ENCODE measurements at places on chromosomes 11 and 22. TPM values are rescaled to one million over a fixed set of nuclear protein-coding genes. Genes with fewer than 3 reads are reported as not detected.
A peak's percentile ranks its signal among the peaks of the same experiment; 100 is the strongest.

The DNAJC4 gene
- 35.4 TPM for total RNA-seq

The TP53I11 gene
- total RNA-seq, result 80.1 TPM

The KRTAP5-2 gene
- total RNA-seq, result not detected

The GGTLC2 gene
- total RNA-seq, result not detected

The ZBTB3 gene
- 11.3 TPM for total RNA-seq

The PGA4 gene
- 2.5 TPM for total RNA-seq

The TRPM5 gene
- total RNA-seq, result not detected

The KLHDC7B gene
- total RNA-seq, result 3.0 TPM

The CASP4 gene
- total RNA-seq, result 309 TPM

The WT1 gene
- total RNA-seq, result 53.0 TPM

The FOLH1 gene
- total RNA-seq, result 2.5 TPM

The PARVG gene
- total RNA-seq, result 131 TPM

The HMBS gene
- total RNA-seq, result 14.1 TPM

The OR10A3 gene
- not detected for total RNA-seq

DNA sequence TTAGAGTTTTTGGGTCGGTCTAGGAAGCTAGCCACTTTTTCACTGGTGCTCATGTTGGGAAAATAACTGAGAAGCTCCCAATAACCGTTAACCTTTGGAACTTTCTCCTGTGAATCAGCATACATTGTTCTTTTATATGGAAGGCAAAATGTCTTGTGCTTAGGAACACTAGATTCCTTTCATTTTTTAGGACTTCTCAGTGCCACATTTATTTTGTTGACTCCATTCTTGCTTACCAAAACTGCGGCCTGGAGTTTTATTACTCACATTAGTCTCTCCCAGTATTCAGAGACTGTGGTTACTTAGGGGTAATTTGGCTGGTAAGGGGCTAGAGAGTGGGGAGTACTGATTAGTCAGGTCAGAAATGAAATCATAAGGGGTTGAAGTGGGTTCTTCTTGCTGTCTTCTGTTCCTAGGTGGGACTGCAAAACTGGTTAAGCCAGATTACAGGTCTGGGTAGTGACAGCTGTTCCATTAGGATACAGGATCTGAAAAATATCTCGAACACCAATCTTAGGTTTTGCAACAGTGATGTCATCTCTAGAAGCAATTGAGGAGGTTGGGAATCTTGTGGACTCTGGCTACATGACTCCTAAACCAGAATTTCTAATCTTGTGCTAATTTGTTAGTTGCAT lies 631.4 kb upstream of the LUZP2 start:
- H3K4me1 ChIP-seq, result no peaks in the 10 kb centered on the region
- H3K27ac ChIP-seq, result no peak overlapping the region
- H3K36me3 ChIP-seq, result no peaks in the 10 kb centered on the region

- no peaks in the 10 kb centered on the region for H3K4me1 ChIP-seq
- DNase-seq, result no peak
- H3K27ac ChIP-seq, result no peak overlapping the region
- H3K27me3 ChIP-seq, result no peaks in the 10 kb centered on the region
- no peaks in the 10 kb centered on the region for H3K36me3 ChIP-seq
These were observed 233.3 kb downstream of the CTTN start for GRCh38 chr11:70631624-70632047.

- H3K4me1 ChIP-seq, result peaks cover 36% of the 10 kb centered on the region
- H3K27ac ChIP-seq, result peak overlapping the region; percentile 86
- no peaks in the 10 kb centered on the region for H3K36me3 ChIP-seq
- H3K27me3 ChIP-seq, result no peaks in the 10 kb centered on the region
These were observed 26.8 kb downstream of the RPL3 start for GRCh38 chr22:39292561-39293074.

DNA sequence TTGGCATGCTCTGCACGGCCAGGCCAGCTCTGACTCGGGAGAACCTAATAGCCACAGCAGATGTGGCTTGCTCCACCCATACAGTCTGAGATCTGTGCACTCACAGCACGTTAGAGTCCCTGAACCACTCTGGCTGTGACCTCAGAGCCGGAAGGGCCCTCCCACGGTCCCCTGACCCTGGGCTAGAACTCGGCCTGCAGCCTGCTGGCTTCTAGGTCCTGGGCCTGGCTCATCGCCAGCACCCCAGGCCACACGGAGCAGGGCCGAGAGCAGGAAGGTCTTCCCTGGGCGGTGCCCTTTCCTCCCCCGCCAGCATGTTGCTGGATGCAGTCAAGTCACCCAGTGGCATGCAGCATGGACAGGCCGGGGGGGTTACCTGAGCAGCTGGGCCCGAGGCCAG lies 35.3 kb upstream of the TTLL12 start:
- H3K4me1 ChIP-seq, result peaks cover 35% of the 10 kb centered on the region
- no peak overlapping the region for H3K27ac ChIP-seq
- no peak overlapping the region for H3K4me3 ChIP-seq
- peak; percentile 85 for DNase-seq
- H3K36me3 ChIP-seq, result no peaks in the 10 kb centered on the region
- H3K27me3 ChIP-seq, result no peaks in the 10 kb centered on the region

GRCh38 chr11:134665571-134666270 lies 253.7 kb upstream of the B3GAT1 start:
- no peaks in the 10 kb centered on the region for H3K4me1 ChIP-seq
- H3K27me3 ChIP-seq, result peaks cover 43% of the 10 kb centered on the region
- no peak for DNase-seq
- no peak overlapping the region for H3K27ac ChIP-seq

DNA sequence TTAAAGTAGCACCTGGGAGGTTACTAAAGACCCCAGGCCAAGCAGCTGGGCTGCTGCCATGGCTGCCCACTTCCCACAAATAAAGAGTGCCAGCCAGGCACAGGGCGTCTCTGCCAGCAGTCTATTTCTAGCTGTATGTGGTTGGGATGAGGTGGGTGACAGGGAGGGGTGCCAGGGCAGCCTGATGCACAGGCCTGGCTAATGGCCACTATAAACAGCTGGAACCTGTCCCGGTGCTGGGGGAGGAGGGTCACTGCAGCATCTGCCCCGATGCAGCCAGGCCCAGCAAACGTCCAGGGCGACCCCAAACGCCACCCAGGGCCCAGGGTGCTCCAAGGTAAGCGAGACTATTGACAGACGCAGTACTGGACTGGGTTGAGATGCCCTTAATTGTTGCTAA lies 37.4 kb downstream of the SCUBE1 start:
- no peaks in the 10 kb centered on the region for H3K36me3 ChIP-seq
- H3K27ac ChIP-seq, result no peak overlapping the region
- H3K27me3 ChIP-seq, result no peaks in the 10 kb centered on the region
- no peak for DNase-seq
- no peak overlapping the region for H3K4me3 ChIP-seq
- H3K4me1 ChIP-seq, result no peaks in the 10 kb centered on the region

GRCh38 chr11:65047581-65048422 lies 6.8 kb downstream of the SAC3D1 start:
- peaks cover 10% of the 10 kb centered on the region for H3K36me3 ChIP-seq
- peak; percentile 85 for DNase-seq
- H3K27me3 ChIP-seq, result no peaks in the 10 kb centered on the region
- peak overlapping the region; percentile 28 for H3K27ac ChIP-seq
- H3K4me1 ChIP-seq, result peaks cover 43% of the 10 kb centered on the region
- H3K4me3 ChIP-seq, result peak overlapping the region; percentile 49

GRCh38 chr11:7527029-7527428 lies 13.2 kb downstream of the PPFIBP2 start:
- H3K4me3 ChIP-seq, result no peak overlapping the region
- DNase-seq, result no peak
- H3K4me1 ChIP-seq, result peaks cover 61% of the 10 kb centered on the region
- no peak overlapping the region for H3K27ac ChIP-seq

GRCh38 chr22:46575911-46576555 lies 38.6 kb upstream of the CELSR1 start:
- peaks cover 40% of the 10 kb centered on the region for H3K4me1 ChIP-seq
- peak; percentile 63 for DNase-seq
- H3K36me3 ChIP-seq, result no peaks in the 10 kb centered on the region
- H3K4me3 ChIP-seq, result peak overlapping the region; percentile 55
- peak overlapping the region; percentile 85 for H3K27ac ChIP-seq

DNA sequence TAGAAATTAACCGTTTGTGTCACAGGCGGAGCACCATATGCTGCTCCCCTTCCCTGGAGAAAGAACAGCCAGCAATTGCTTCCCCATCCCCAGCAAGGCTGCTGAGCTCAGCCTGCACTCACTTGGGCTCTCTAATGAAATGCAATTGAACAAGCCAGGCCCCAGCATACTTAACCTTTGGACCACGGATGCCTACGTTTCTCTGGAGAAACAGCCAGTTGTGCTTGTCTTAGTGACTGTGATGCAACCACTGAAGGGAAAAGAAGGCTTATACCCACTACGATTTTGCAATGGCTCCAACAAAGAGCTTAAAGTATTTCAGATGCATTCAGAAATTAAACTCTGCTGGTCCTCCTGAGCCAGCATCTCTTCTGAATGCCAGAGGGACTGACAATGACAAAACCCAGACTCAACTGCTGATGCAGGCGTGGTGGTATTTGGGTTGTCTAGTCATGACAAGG lies 51.3 kb upstream of the SESN3 start:
- H3K27me3 ChIP-seq, result no peaks in the 10 kb centered on the region
- no peaks in the 10 kb centered on the region for H3K36me3 ChIP-seq
- no peak overlapping the region for H3K4me3 ChIP-seq
- H3K27ac ChIP-seq, result no peak overlapping the region

- H3K4me3 ChIP-seq, result no peak overlapping the region
- H3K27me3 ChIP-seq, result peaks cover 11% of the 10 kb centered on the region
These were observed 415.7 kb downstream of the SOX6 start for GRCh38 chr11:15940462-15941205.

GRCh38 chr22:49738006-49738405 lies 89.7 kb downstream of the BRD1 start:
- H3K4me1 ChIP-seq, result no peaks in the 10 kb centered on the region
- no peaks in the 10 kb centered on the region for H3K36me3 ChIP-seq
- no peak overlapping the region for H3K27ac ChIP-seq
- DNase-seq, result no peak
- H3K4me3 ChIP-seq, result no peak overlapping the region

- no peak for DNase-seq
- no peaks in the 10 kb centered on the region for H3K27me3 ChIP-seq
- H3K27ac ChIP-seq, result peak overlapping the region; percentile 81
- peaks cover 5% of the 10 kb centered on the region for H3K36me3 ChIP-seq
- peaks cover 54% of the 10 kb centered on the region for H3K4me1 ChIP-seq
These were observed 514 bp upstream of the HDAC10 start for GRCh38 chr22:50251477-50252081.

- no peaks in the 10 kb centered on the region for H3K27me3 ChIP-seq
- H3K4me3 ChIP-seq, result peak within 1 kb of the TSS; percentile 51
- DNase-seq, result peak; percentile 91
- H3K36me3 ChIP-seq, result no peaks in the 10 kb centered on the region
- H3K4me1 ChIP-seq, result peaks cover 56% of the 10 kb centered on the region
- H3K27ac ChIP-seq, result peak within 1 kb of the TSS; percentile 20
These were observed at the start of gene TRPM5 for GRCh38 chr11:2443881-2444820. Gene TRPM5 (minus strand): TSS chr11:2444514. CDS start chr11:2423036, 21,478 bp downstream.

GRCh38 chr11:123238297-123238696 lies 43.2 kb upstream of the CLMP start:
- H3K4me3 ChIP-seq, result no peak overlapping the region
- no peak for DNase-seq
- no peaks in the 10 kb centered on the region for H3K36me3 ChIP-seq
- H3K27me3 ChIP-seq, result no peaks in the 10 kb centered on the region

GRCh38 chr11:15266999-15267398 lies 152.3 kb downstream of the INSC start:
- H3K4me1 ChIP-seq, result no peaks in the 10 kb centered on the region
- no peaks in the 10 kb centered on the region for H3K27me3 ChIP-seq
- no peaks in the 10 kb centered on the region for H3K36me3 ChIP-seq
- H3K4me3 ChIP-seq, result no peak overlapping the region
- no peak for DNase-seq
- no peak overlapping the region for H3K27ac ChIP-seq

- no peaks in the 10 kb centered on the region for H3K4me1 ChIP-seq
- no peak overlapping the region for H3K27ac ChIP-seq
- no peak for DNase-seq
- no peak overlapping the region for H3K4me3 ChIP-seq
- no peaks in the 10 kb centered on the region for H3K27me3 ChIP-seq
These were observed 137.2 kb upstream of the OPCML start for GRCh38 chr11:133669371-133670053.

- no peak within 1 kb of the TSS for H3K27ac ChIP-seq
- peaks cover 9% of the 10 kb centered on the region for H3K27me3 ChIP-seq
- peak within 1 kb of the TSS; percentile 21 for H3K4me3 ChIP-seq
- peak; percentile 84 for DNase-seq
These were observed at the start of gene MYRF for GRCh38 chr11:61752117-61752924. Gene MYRF (plus strand): TSS chr11:61752636. CDS start chr11:61752745, 109 bp downstream.

DNA sequence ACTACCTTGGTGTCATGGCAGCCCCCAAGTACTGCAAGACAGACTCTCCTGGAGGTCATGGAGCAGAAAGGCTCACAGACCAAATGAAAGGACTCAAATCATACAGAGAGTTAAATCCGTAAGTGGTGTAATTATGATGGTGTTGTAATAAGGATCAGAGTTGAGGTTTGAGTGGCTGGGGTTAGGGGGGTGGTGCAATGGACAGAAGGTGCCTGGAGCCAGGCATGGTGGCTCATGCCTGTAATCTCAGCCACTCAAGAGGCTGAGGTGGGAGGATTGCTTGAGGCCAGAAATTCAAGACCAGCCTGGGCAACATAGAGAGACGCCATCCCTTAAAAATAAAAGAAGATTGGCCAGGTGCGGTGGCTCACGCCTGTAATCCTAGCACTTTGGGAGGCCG lies 18.7 kb downstream of the ART5 start:
- H3K27ac ChIP-seq, result no peak overlapping the region
- no peaks in the 10 kb centered on the region for H3K27me3 ChIP-seq
- no peaks in the 10 kb centered on the region for H3K36me3 ChIP-seq
- H3K4me1 ChIP-seq, result no peaks in the 10 kb centered on the region

- peak within 1 kb of the TSS; percentile 55 for H3K4me3 ChIP-seq
- peak; percentile 84 for DNase-seq
- no peaks in the 10 kb centered on the region for H3K36me3 ChIP-seq
- H3K27ac ChIP-seq, result peak within 1 kb of the TSS; percentile 70
- peaks cover 22% of the 10 kb centered on the region for H3K4me1 ChIP-seq
These were observed at the start of gene OSBP2 for GRCh38 chr22:30694640-30695350. Gene OSBP2 (plus strand): TSS chr22:30694874. CDS start chr22:30694910, 36 bp downstream.

DNA sequence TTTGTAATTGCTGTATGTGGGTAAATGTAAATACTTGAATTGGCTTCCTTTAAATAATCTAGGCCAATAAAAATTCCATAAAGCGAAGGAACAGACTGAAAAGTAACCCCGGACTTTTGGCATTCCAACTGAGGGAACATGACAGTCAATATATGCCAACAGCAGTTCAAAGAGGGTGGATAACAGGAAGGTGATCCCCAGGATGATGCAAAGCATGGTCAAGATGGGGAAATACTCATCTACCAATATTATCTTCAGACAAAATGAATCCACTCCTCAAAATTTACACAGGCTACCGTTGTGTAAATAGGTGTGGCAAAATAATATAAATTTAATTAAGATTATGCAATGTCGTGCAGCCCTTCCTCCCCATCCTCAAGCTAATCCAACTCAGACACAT lies 56.9 kb downstream of the BBOX1 start:
- no peaks in the 10 kb centered on the region for H3K27me3 ChIP-seq
- no peak for DNase-seq
- no peak overlapping the region for H3K4me3 ChIP-seq
- H3K4me1 ChIP-seq, result no peaks in the 10 kb centered on the region

DNA sequence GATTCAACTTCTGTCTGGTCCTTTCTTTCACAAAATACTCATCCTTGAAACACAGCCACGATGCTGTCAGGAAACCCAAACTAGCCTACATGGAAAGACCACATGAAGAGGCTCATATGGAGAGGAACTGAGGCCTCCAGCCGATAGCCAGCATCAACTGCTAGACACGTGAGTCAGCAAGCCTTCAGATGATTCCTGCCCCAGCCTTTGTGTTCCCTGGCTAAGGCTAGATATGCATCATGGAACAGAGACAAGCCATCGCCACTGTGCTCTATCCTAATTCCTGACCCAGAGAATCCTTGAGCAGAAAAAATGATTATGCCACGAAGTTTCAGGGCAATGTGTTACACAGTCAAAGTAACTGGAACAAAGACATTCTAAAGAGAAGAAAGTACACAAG lies 75.5 kb downstream of the ENTHD1 start:
- H3K4me3 ChIP-seq, result no peak overlapping the region
- no peaks in the 10 kb centered on the region for H3K27me3 ChIP-seq
- no peaks in the 10 kb centered on the region for H3K36me3 ChIP-seq
- DNase-seq, result no peak
